Memory B cell (primary cell): ENCODE measurements at places on chromosomes 2 and 18.

DNA sequence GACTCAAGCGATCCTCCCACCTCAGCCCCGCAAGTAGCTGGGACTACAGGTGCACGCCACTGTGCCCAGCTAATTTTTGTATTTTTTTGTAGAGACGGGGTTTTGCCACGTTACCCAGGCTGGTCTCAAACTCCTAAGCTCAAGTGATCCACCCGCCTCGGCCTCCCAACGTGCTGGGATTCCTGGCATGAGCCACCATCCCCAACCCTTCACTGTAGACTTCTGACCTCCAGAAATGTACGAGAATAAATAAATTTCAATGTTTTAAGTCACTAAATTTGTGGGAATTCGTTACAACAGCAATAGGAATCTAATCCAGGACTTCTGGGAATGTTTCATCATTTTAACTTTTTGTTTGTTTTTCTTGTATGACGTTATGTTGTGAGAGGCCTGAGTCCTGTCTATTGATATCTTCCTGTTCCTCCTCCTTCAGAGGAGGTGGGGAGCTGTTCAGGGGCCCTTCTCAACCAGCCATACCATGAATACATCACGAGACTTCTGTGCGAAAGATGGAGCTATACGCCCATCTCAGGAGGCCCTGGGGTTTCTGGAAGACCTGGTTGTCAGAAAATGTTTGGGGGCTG, 40.0 kb downstream of the TEX44 start:
- peaks cover 3% of the 10 kb centered on the region for H3K4me1 ChIP-seq
- H3K27me3 ChIP-seq: no peaks in the 10 kb centered on the region
- no peak overlapping the region for H3K4me3 ChIP-seq
- no peak for DNase-seq

DNA sequence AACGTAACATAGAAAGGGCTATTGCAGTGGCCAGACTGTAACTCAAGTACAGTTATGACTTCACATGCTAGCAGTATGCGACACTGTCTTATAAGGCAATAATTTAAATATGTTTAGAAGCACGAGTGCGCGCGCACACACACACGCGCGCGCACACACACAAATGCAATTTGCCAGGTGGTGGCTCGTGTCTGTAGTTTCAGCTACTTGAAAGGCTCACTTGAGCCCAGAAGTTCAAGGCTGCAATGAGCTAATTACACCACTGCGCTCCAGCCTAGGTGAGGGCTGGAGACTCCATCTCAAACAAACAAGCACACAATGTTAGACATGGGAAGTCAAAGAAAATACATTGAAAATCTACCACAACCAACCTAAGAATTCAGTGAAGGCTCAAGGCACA, 103.7 kb downstream of the USP34 start:
- peaks cover 7% of the 10 kb centered on the region for H3K4me1 ChIP-seq
- H3K4me3 ChIP-seq: no peak overlapping the region
- peaks cover 42% of the 10 kb centered on the region for H3K36me3 ChIP-seq
- DNase-seq: no peak

DNA sequence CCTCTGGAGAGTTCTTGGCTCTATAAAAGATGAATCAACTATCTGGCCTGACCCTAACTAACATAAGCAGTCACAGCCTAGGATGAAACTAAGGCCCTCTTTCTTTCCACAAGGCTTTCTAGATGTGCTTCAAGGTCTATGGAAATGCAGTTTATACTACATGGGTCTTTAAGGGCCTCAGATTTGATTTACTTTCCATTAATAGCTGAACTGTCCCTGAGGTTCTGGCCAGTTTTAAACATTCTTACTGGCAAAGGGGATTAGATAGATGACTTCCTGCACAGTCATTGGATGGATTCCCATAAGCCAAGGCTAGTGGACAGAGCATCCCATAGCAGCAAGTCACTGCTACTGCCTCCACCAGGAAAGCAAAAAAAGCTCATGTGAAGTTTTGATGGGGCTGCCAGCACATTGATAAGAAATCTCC, 38.1 kb upstream of the LCLAT1 start:
- H3K36me3 ChIP-seq: no peaks in the 10 kb centered on the region
- H3K4me1 ChIP-seq: peaks cover 10% of the 10 kb centered on the region
- DNase-seq: no peak
- H3K27me3 ChIP-seq: no peaks in the 10 kb centered on the region

DNA sequence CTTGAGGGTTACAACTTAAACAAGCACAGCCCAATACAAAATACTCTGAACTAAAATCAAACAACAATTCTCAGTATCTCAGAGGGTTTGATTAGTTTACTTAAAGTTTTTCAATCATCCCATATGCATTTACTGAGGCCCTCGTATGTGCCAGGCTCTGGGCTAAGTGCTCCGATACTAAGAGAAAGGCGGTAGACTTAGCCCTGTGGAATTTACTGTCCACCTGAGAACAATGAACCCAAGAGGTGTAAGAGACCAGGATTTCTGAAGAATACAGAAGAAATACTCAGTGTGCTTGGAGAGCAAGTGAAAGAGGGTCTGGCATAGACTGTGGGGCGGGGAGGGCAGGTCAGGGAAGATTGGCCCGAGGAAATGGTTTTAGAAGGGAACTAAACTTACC, 25.1 kb upstream of the SCYGR1 start:
- DNase-seq: no peak
- peaks cover 17% of the 10 kb centered on the region for H3K4me1 ChIP-seq
- no peak overlapping the region for H3K4me3 ChIP-seq
- no peaks in the 10 kb centered on the region for H3K36me3 ChIP-seq
- H3K27me3 ChIP-seq: no peaks in the 10 kb centered on the region

- H3K27ac ChIP-seq: no peak overlapping the region
- H3K4me3 ChIP-seq: no peak overlapping the region
- peaks cover 28% of the 10 kb centered on the region for H3K4me1 ChIP-seq
- H3K27me3 ChIP-seq: no peaks in the 10 kb centered on the region
- no peak for DNase-seq
Observed at GRCh38 chr2:68837861-68838341, 33.3 kb downstream of the BMP10 start.

DNA sequence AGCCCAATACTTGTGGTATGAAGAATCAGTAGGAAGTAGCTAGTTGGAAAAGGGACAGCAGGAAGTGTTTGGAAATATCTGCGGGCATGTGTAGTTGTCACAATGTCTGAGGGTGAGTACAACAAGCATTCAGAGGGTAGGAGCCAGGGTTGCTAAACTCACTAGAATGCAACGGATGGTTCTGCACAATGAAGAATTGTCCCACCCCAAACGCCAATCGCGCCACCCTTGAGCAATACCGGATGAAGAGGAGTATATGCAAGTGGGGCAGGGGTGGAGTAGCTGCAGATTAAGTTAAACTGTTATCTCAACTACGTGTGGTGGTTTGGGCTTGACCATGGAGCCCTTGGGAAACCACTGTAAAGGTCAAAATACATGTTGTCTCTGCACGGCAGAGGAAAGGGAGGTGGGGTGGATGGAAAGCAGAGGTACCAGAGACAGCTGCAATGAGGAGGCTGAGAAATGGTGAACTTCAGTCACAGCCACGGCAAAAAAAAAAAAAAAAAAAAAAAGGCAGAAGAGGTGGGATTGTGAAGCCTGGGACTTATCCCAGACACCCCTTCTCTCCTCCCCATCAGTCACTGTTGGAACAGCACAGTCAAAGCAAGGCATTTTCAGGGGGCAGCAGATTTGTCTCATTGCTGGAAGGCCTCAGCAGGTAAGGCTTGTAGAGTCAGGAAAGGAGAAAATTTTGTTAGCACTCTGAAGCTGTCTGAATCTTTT, 5.2 kb downstream of the CCL20 start:
- H3K4me1 ChIP-seq: no peaks in the 10 kb centered on the region
- H3K27me3 ChIP-seq: peaks cover 16% of the 10 kb centered on the region
- H3K36me3 ChIP-seq: no peaks in the 10 kb centered on the region
- H3K27ac ChIP-seq: no peak overlapping the region
- no peak overlapping the region for H3K4me3 ChIP-seq

GRCh38 chr2:223786943-223787342, 50.4 kb downstream of the AP1S3 start:
- peak; percentile 18 for DNase-seq
- peak overlapping the region; percentile 12 for H3K4me3 ChIP-seq
- H3K27ac ChIP-seq: peak overlapping the region; percentile 97
- no peaks in the 10 kb centered on the region for H3K27me3 ChIP-seq
- H3K36me3 ChIP-seq: peaks cover 25% of the 10 kb centered on the region
